Esophagus squamous epithelium (tissue), 5 donors: ENCODE measurements at places on chromosomes 7 and 10.

DNA sequence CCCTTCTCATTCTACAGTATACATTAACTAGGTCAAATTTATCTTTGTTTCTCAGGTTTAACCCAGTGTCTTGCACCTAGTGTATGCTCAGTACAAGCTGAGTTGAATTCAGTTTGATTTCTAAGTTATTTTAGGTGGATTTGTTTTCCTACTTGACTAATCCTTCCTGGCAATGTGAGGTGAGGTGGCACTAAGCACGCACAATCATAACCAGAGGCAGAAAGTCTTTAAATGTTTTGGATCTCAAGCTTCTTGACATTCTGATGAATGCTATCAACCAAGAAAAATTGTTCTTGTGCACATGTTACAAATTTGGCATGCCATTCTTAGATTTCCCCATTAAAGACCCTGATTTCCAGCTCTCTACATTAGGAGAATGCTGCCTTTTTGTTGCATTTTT is 3.2 kb downstream of the BZW2 start:
- DNase-seq, result no peak

GRCh38 chr10:79224263-79224949 is 122.9 kb upstream of the PPIF start:
- DNase-seq, result no peak

- DNase-seq, result no peak
Observed at GRCh38 chr7:98668255-98668654, 51.2 kb downstream of the NPTX2 start.

DNA sequence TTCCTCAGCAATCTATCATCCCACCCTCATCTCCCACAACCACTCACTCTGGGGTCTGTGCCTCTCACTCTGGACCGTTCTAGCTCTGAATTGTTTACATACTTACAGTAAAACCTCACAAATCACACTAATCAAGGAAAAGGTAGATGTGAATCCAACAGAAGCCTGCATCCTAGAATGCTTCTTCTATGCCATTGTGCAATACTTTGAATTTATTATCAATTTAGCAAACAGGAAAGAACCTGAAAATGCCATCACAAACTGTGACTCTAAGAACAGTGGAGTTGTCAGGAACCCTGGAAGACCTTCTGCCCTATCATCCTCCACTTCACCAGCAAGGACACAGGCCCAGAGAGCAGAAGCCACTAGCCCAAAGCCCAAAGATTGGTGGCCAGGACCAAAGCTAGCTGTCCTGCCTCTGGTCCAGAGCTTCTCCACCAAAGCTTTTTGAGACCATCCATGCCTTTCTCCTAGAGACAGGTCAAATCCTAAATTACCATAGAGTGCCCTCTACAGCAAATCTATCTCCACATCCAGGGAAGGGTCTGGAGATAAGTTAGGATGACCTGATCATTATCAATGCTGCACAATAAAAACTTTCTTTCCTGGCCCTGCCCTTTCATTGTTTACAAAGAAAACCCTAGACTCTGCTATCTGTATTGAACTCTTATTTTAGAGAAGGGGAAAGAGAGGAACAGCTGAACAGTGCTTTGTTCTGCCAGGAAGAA is 2.4 kb downstream of the SORBS1 start:
- DNase-seq, result no peak

DNA sequence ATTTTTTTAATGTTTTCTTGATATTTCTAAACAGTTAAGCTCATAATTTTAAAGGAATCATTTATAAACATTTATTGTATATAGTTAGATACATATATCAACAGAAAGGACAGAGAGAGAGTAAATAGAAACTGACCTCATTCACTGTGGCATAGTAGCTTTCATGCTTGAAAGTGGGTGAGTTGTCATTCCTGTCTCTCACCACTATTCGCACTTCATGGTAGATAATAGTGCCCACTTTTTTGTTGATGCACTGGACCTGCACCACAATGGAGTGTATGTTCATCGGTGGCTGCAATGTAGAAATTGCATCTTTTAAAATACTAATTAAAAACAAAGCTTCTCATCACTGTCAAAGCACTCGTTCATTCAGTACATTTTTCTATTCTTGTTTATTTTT is 432.0 kb downstream of the PCDH15 start:
- no peak for DNase-seq

DNA sequence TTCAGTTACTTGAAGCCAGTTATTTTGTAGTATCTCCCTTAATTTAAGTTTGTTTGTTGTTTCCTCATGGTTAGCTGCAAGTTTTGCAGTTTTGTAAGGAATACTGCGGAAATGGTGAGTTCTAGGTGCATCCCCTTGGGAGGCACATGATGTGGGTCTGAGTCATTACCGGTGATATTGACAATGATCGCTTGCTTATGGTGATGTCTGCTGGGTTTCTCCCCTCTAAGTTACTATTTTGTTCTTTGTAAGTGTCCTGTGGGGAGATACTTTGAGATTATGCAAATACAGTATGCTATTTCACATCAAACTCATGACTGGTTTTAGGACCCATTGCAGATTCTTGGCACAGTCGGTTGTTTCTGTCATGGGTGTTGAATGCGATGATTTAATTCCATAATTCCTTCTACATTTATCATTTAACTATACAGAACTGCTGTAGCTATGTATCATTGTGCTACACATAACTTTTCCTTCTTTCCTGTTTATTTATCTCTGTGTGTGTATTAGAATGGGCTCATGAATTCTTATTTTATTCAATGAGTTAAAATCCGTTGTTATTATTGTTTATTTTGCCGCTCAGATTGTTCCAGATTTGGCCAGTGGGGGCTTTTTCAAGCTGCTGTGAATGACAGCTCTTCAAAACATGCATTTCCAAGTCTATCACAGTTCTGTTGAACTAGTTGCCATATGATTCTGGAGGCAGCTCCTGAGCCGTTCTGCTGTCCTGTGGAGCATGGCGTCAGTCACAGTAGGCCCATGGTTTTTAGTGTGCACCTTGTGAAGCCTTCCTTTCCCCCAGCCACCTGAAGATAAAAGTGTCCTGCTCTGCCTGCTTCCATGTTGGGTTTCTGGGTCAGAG is 18.4 kb downstream of the TSPAN14 start:
- DNase-seq, result no peak

DNA sequence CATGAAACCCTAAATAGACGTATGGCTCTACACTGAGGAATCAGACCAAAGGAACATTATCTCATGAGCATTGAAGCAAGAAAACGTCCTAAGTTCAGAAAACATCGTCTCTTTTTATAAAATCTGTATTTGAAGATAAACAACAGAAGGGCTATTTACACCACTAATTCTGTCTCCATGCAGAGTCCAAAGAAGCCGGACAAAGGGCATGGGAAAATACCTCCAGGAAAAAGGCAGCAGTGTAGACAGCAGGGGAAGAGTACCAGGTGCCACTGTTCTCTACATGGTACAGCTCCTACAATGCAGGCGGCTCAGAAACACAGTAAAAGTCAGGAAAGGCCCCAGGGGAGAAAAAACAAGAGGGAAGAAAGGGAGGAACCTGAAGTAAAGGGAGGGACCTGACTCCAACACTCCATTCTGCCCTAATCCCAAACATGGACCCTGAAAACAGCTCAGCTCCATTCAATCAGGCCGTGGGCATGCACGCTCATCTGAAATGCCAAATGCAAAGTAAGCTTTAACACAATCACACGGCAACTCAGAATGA is 17.5 kb downstream of the FAM171A1 start:
- no peak for DNase-seq

DNA sequence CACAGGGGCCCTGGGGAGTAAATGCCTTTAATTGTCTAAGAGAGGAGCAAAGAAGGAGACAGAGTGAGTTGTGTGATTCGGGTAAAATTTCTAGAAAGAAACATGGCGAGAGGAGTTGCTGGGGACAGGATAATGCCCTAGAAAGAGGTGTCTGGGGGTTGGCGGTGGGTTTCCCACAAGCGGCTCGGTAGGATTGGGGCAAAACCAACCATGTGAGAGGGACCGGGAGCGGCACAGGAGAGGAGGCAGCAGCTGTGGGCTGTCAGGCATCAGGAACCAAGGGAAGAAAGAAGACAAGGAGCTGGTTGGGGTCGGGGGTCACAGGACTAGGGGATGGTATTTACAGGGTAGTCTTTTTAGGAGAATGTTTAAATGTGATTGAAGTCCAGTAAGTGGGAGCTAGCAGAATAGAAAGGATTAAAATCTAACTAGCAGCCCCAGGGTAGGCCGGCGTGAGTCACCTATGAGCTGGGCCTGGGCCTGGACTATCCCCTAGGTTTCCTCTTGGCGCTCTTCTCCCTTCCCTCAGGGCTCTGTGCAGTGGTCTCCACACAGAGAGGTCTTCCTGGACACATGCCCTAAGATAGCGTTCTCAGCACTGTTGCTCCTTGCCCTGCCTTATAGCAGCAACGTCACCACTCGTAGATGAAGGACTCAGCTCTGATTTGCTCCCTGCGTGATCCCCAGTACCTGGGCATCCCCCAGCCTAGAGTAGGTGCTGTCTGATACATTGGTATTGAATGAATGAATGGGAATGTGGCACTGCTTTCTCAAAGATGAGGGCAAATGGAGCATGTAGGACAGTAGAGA is 32.6 kb downstream of the IKZF1 start:
- DNase-seq, result no peak
